Brain microvascular endothelial cell (primary cell): ENCODE measurements at places on chromosomes 4 and X.

DNA sequence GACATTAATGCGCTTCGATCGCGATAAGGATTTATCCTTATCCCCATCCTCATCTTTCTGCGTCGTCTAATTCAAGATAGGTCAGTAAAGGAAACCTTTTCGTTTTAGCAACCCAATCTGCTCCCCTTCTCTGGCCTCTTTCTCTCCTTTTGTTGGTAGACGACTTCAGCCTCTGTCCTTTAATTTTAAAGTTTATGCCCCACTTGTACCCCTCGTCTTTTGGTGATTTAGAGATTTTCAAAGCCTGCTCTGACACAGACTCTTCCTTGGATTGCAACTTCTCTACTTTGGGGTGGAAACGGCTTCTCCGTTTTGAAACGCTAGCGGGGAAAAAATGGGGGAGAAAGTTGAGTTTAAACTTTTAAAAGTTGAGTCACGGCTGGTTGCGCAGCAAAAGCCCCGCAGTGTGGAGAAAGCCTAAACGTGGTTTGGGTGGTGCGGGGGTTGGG is 528 bp upstream of the FGF2 start:
- DNase-seq: peak; percentile 14

GRCh38 chrX:24025741-24026403 is 1.1 kb downstream of the KLHL15 start:
- DNase-seq: peak; percentile 16

- no peak for DNase-seq
Measured at GRCh38 chr4:98816816-98817215, 112.1 kb downstream of the EIF4E start.

- DNase-seq: no peak
Measured at GRCh38 chrX:11366998-11367595, 73.9 kb downstream of the AMELX start.

- peak; percentile 20 for DNase-seq
Measured at GRCh38 chrX:70480660-70481018, 36.0 kb downstream of the DLG3 start.

- DNase-seq: no peak
Measured at GRCh38 chr4:69116645-69117321, 20.5 kb downstream of the UGT2B7 start.

DNA sequence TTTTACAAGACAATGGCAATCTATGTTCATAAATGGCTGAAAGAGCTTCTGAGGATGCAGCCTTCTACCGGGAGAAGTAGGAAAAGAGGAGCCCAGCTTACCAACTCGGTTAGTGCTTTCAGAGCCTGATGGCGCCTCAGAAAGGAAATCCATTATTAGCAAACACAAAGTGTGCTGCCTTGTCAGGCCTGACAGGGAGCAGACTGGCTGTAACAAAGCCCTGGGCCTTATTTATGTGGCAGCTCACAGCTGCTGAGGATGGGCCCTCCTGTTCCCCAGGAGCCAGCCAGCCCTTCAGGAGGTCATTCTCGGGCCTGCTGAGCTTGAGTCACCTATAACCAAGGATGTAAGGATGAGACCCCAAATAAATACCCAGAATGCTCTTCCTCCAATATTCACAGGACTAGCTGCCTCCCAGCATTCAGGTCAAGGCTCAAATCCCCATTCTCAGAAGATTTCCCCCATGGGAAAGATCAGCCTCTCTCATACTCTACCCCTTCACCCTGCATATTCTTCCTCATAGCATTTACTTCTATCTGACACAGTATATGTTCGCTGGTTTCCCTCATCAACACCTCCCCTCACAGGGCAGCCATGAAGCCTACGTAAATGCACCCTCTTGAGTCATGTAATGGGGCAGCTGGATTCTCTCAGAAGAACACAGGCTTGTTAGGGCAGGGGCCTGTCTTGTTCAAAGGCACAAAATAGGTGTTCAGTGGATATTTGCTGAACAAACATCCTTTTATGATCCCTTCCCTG is 227.0 kb upstream of the RASGEF1B start:
- DNase-seq: no peak

DNA sequence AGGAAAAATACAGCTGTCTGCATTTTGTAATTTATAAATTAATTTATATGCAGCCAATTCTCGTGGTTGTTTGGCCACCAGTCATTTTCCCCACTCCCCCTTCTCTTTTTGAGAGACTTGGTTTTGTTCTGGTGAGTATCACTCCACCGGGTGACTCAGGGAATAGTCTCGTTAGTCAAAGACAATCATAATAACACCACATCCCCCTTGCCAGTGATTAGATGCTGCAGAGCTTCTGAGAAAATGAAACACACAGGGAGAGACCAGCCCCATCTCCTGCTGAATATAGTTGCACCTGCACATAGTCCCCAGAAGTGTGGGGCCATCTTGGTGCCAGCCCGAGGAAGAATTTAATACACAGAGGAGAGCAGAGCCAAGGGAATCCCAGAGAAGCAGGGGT is 8.0 kb upstream of the FNIP2 start:
- peak; percentile 52 for DNase-seq

- DNase-seq: no peak
Measured at GRCh38 chr4:110610940-110611831, 11.7 kb downstream of the PITX2 start.

- DNase-seq: no peak
Measured at GRCh38 chr4:121221608-121222007, 57.5 kb upstream of the TNIP3 start.

DNA sequence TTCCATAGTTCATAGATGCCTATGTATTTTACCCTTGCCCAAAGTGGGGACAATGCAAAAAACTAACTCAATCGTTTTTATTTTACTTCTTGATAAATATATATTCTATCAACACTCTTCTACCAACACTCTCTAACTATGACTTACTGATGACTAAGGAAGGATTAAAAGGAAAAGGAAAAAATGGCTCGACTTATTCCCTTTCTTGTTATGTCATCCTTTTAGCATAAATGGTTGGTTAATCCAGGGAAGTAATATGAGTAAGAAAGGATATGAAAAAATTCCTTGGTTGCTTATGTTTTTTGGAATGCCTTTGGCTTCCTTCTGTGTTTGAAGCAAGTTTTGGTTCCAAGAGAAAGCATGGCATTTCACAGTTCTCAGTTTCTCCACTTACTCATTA is 1087.1 kb downstream of the C4orf33 start:
- no peak for DNase-seq

DNA sequence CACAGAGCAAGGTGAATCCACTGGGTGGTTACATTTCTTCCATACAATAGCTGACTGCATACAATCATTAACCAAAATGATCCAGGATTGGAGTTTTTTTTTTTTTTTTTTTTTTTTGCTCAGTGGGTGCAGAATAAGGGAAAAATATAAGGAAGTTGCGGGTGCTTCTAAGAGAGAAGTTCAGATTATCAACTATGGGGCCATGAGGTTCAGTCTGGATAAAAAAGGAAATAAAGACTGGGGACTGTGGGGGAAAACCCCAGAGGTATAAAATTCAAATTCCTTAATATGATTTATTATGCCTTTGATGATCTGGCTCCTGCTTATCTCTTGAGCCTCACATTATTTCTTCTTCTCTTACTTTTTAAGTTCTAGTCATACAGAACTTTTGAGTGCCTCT is 5.9 kb upstream of the EIF1AX start:
- DNase-seq: no peak

GRCh38 chr4:153547520-153547919 is 81.4 kb downstream of the TMEM131L start:
- DNase-seq: no peak

- DNase-seq: no peak
Measured at GRCh38 chr4:139844057-139844456, 178.4 kb downstream of the MGST2 start.

GRCh38 chr4:144171697-144172096 is 31.2 kb upstream of the GYPA start:
- no peak for DNase-seq

DNA sequence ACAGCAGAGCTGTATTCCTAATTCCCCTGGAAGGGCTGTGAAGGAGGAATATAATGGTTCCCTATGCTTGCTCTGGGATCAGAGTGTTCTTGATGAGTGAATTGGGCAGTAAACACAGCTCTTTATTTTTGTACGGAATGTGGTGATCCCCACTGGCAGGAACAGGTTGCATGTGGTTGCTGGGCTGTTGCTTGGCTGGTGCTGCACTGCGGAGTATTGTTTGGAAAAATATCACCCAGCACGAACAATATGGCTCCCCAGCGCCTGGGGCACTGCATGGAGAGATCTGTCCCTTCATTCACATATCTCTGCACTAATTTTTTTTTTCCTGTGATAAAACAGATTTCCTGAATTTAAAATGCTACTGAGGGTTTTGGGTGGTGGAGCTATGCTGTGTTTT is 119.7 kb downstream of the MGST2 start:
- no peak for DNase-seq

GRCh38 chr4:80143307-80143679 is 54.0 kb upstream of the PRDM8 start:
- DNase-seq: no peak

DNA sequence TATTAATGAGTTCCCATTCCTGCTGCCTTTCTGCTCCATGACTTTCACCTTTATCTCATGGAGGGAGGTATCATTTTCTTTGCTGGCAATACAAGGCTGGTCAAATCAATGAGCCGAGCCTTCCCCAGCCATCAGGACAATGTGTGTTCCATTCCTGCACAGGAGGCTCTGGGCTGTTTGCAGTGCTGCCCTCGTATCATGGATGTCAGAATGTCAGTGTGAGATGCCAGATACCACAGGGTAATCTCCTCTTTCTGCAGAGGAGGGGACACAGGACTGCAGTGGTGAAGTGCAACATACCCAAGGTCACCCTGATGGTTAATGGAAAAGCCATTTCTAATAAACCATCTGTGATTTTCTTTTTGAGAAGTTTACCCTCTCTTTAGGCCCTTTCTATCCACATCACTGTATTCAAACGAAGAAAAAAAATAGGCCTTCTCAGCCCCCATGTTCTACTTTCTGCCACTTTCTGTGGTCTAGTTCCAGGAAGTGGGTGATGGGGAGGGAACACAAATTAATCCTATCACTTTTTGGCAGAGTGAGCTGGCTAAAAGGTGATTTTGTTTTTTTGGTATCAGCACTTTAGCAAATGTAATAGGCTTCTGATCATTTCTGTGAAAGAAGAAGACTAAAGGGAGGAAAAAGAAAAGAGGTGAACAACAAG is 490.2 kb upstream of the BOD1L1 start:
- no peak for DNase-seq

DNA sequence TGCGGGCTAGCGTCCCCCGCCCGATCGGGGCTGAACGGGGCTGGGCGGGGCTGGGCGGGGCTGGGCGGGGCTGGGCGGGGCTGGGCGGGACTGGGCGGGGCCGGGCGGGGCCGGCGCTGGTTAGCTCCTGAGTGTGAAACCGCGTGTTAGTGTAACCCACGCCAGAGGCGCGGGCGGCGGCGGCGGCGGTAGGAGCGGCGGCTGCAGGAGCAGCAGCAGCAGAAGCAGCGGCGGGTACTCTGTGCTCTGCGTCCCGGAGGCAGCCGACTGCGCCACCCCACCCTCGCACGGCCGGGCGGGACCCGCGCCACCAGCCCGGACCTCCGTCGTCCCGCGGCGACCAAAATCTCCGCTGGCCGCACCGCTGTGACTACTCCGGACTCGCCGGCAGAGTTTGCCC is 128.1 kb downstream of the LAS1L start:
- no peak for DNase-seq

GRCh38 chr4:85672116-85672515 is 197.2 kb downstream of the ARHGAP24 start:
- DNase-seq: no peak

DNA sequence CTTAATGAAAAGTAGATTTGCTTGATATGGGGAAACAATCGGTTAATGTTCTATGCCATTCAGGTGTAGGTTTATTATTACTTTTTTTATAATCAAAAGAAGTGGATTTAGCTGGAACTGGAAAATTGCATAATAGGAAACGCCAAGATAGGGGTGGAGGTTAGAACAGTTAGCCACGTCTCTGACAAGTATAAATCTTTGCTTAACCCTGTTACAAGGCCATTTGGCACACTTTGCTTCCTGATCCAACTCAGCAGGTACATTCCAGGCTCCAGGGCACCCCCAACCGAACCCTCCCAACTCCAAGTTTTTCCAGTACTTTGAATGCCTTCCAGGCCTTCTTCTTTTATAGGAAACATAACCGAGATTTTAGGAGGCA is 50.6 kb upstream of the ACSL4 start:
- no peak for DNase-seq

- peak; percentile 23 for DNase-seq
Measured at GRCh38 chr4:98996056-98996764, 689 bp downstream of the METAP1 start.

GRCh38 chr4:168257768-168258167 is 60.8 kb downstream of the DDX60 start:
- no peak for DNase-seq

DNA sequence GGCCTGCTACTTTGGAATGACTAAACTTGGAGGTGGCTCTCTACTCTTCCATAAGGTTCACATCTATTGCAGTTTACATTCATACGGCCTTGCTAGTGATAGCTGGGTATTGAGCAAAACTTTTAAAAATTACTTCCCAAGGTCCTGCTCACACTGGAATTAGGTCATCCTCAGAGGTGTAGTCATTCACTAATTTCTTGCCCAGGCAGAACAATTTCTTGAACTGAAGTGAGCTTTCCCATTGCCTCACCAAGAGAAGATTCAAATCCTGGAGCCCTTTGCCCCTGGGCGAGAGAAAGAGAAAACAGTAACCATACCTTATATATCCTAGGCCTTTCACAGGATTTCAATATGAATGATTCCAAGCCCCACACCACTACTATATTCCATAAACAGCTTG is 109.2 kb downstream of the GUCY2F start:
- DNase-seq: no peak

DNA sequence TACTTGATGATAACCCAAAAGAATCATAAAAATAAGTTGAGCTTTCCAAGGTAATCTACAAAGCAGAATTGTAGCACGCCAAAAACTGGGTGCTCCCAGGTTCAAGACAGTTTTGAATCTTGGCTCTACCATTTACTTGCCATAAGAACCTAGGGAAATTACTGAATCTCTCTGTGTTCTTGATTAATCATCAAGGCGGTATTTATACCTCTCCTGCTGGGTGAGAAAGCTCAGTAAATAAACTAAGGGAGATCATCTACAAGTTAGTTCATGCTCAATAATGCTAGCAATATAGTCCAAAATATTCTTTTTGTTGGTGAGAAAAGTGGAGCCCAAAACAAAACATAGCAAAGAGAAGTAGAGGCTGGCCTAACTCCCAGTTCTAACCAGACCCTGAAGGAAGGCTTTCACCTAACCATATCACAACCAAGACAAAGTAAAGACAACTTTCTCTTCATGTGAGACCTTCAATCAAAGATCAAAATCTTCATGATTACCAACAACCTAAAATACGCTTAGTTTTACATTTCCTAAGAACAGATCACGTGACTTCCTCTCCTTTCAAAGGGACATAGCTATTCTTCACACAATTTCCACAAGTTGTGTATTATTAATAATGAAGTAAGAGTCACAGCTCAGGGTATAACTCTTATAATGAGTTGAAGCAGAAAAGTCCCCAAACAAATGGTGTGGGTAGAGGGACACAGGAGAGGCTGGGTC is 34.4 kb downstream of the TNIP3 start:
- no peak for DNase-seq

DNA sequence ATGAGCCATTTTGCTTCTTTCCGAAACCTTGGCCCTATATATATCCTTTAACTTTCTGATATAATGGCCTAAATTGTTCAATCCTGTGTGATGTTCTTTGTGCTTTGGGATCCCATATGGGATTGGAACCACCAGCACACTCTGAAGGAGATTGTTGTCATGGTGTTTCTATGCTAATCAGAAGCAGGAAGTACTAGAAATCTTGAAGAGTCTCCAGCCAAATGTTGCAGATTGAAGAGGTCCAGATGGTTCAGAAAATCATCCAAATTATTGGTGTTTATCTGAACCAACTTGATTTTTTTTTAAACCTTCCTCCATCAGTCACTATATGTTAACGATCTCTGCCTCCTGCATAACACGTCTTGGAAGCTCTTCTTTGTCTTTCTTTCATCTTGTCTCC is 72.8 kb downstream of the KIT start:
- no peak for DNase-seq
